ENCODE measurements at places on chromosomes 5 and 9.

- DNase-seq: no peak
Measured at GRCh38 chr5:14551211-14551610, 30.4 kb upstream of the OTULINL start.

DNA sequence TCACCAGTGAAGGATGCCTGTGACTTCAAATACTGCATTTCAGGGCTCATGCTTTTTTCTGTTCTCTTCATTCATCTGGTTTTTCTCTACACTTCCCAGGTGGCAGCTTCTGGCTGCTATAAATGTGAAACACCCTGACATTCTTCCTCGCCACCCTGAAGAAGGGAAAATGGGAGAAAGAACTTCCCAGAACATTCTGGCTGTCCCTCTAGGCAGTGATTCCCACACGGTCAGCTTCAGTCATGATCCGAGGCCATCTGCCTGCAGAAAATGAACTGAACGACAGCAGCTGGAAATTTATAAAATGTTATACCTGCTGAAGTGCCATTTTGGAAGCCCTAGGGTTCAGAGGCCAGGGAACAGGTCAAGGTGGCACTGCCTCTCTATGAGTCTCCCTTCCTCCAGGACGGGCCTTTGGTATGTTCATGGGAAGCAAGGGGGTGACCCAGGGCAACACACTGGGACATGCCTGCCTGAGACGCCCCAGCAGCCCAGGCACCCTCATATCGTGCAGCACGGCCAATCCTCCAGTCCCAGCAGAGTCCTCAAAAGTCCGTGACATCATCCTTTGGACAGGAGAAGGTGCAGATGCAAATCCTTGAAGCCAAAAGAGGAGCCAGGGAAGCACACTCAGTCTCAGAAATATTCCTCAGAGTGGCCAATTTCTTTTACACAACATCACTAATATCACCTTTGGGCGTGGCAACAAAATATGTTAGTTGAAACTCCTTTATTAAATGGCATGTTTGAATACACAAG lies 107.1 kb downstream of the SEMA5A start:
- no peak for DNase-seq

- DNase-seq: peak; percentile 42
Measured at GRCh38 chr9:14346811-14347405, 33.0 kb upstream of the NFIB start.

DNA sequence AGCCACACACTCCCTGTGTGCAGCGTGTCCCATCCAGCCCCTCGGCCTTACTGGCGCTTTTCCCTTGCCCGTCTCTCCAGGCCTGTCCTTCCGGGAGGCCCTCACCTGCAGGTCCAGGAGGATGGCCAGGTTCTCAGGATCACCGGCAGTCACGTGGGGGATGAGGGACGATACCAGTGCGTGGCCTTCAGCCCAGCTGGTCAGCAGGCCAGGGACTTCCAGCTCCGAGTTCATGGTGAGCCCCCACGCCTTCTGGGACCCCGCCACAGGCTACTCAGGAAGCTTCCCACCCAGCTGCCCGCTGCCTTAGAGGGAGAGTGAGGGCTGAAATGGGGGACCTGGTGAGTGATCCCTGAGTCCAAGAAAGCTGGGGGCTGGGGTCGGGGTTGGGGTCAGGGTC lies 85.8 kb downstream of the HMCN2 start:
- DNase-seq: no peak

- no peak for DNase-seq
Measured at GRCh38 chr9:33785914-33786313, 9.4 kb upstream of the PRSS3 start.

GRCh38 chr9:73270967-73271721 lies 119.5 kb downstream of the ANXA1 start:
- no peak for DNase-seq

GRCh38 chr5:133610489-133611356 lies 1.6 kb downstream of the FSTL4 start:
- peak; percentile 86 for DNase-seq

- DNase-seq: peak; percentile 95
Measured at GRCh38 chr5:17216176-17216973, 1.1 kb upstream of the BASP1 start.

DNA sequence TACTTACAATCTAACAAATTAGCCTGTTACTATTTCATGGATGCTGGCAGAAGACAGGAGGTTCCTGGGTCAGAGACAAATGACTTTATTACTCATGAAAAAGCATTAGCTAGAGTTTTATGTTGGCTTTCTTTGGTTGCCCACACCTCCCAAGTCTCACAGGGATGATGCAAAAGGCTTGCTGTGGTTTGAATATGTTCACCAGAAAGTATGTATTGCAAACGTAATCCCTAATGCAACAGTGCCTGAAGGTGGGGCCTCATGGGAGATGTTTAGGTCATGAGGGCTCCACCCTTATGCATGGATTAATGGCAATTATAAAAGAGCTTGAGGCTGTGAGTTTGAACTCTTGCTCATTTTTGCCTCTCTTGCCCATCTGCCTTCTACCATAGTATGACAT lies 28.5 kb downstream of the DPYSL3 start:
- no peak for DNase-seq

DNA sequence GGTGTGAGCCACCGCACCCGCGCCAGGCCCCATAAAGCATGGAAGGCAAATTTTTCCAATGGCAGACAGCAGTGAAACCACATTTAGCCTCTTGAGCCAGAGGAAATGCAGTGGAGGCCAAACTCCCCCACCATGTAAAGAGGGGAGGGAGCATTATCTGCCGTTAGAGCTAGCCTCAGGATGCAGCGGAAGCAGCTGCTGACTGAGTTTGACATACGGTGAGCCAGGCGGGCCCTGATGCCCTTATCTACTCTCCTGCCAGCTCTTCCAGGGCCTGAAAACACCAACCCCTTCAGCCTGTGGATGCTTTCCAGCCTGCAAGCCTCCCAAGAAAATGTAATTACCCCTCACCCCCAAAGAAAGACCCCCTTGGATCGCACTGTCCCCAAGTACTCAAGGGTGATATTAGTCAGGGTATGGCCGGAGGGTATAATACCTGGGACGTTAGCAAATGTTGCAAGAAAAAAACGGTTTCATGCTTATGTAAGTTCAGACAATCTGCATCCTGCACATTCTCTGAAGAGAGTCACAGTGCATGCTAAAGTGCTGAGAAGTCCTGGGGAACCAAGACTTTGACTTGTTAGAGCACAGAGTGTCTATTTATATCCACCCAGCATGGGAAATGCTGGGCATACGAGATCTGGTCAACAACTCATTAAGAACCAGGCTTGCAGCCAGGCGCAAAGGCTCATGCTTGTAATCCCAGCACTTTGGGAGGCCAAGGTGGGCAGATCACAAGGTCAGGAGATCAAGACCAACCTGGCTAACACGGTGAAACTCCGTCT lies 11.3 kb upstream of the GGTA1 start:
- no peak for DNase-seq

DNA sequence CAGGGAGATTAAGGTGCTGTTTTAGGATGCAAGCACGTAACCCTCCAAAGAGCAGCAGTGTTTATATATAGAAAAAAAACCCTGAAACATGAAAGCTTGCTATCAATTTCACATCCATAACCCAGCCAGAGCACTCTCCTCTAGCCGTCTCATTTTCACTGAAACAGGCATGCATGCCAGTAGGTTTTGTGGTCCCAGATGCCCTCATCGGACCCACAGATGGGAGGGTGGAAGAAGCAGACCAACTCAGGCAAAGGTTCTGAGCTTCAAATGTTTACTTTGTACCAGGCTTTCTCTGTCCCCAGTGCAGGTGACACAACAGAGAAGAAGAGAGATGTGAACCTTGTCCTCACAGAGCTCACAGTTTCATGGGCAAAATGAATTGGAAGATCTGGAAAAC lies 127.4 kb upstream of the ATP10B start:
- DNase-seq: no peak

- no peak for DNase-seq
Measured at GRCh38 chr5:14608169-14608568, 26.6 kb downstream of the OTULINL start.

DNA sequence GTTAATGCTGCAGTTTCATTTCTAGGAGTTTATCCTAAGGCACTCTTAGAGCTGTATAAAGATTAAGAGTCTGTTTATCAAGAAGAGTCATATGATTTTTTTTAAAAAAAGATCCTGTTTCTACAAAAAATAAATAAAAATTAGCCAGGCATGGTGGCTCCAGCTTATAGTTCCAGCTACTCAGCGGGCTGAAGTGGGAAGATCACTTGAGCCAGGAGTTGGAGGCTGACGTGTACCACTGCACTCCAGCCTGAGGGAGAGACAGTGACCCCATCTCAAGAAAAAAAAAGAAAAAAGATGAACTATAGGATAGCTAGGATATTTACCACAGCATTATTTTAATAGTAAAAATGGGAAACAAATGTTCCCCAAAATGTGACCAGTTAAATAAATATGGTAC lies 3.3 kb upstream of the UBE2D2 start:
- DNase-seq: no peak

DNA sequence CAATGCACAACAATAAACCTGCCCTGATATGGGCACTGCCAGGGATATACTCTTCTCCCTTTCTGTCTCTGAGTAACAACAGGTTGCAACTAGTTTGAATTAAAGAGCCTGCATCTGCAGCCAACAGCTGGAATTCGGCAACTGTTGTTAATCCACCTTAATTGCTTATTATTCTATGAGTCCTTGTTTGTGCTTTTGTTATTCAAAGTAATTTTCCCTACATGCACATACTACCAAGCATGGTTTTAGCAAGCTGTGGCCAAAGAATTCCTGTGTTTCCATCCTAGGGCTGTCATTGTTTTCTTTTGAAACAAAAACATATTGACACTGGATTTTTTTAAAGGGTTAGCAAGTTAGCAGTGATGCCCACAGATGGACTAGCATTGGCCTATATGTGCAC lies 171.5 kb downstream of the EFNA5 start:
- no peak for DNase-seq

DNA sequence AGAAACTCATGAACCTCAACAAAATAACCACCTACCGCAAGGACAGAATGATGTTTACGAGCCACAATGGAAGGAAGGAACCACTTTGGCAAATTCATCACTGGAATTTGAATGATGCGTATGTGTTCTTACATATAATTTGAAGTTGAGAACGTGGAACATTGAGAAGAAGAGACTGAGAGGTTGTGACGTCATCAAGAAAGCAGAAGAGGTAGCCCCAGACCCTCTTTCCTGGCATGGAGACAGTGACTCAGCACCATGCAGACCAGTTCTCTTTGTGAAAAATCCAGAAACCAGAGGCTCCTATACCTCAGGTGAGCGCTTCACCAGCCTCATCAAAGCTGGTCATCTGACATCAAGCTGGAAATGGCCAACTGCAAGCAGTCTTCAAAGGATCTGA lies 124.5 kb downstream of the PDZD2 start:
- no peak for DNase-seq

GRCh38 chr5:38843665-38844064 lies 2.1 kb upstream of the OSMR start:
- DNase-seq: no peak

GRCh38 chr9:91371894-91372293 lies 10.2 kb upstream of the AUH start:
- no peak for DNase-seq

DNA sequence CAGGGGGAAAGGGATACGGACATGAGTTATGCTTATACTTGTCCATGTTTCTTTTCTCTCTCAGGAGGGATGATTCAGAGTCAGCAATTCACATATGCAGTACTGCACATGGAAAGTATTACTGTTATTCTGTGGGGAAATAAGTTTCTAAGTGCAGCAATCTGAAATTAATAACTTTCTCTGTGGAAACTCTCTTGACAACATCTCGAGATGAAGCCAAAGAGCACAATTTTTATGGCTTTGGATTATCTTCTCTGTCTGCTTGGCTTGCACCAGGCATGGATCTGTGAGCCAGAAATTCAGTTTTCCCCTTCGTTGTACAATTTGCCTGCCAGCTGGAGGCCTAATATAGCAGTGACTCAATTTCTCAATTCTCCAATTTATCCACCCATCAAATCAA lies 2.5 kb upstream of the NDFIP1 start:
- DNase-seq: no peak

- no peak for DNase-seq
Measured at GRCh38 chr5:55416306-55416705, 108.5 kb downstream of the MTREX start.

- no peak for DNase-seq
Measured at GRCh38 chr5:16540421-16540820, 74.8 kb upstream of the ZNF622 start.

GRCh38 chr5:33105521-33105941 lies 335.2 kb upstream of the TARS1 start:
- DNase-seq: no peak

DNA sequence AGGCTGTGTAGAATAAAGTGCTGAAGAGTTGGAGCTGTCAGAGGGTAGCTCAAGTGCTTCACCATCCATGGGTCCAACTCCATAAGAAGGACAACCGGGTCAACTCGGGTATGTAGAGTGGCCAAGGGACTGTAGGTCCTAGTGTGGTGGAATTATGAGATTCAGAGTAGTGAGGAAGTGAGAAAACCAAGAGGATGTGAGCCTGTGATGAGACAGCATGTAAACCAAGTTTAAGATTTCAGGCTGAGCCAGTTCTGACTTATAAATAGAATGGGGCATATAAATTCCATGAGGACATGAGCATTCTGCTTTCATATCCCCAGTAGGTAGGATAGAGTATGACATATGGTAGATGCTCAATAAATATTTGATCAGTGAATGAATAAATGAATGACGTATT lies 96.3 kb downstream of the CFAP95 start:
- DNase-seq: no peak

- peak; percentile 14 for DNase-seq
Measured at GRCh38 chr5:157925786-157926671, 67.1 kb upstream of the CLINT1 start.

- DNase-seq: no peak
Measured at GRCh38 chr9:111004936-111005335, 33.3 kb downstream of the LPAR1 start.

- DNase-seq: no peak
Measured at GRCh38 chr9:110895147-110895905, 142.9 kb downstream of the LPAR1 start.

GRCh38 chr5:52776116-52776515 lies 11.6 kb upstream of the ITGA1 start:
- no peak for DNase-seq

DNA sequence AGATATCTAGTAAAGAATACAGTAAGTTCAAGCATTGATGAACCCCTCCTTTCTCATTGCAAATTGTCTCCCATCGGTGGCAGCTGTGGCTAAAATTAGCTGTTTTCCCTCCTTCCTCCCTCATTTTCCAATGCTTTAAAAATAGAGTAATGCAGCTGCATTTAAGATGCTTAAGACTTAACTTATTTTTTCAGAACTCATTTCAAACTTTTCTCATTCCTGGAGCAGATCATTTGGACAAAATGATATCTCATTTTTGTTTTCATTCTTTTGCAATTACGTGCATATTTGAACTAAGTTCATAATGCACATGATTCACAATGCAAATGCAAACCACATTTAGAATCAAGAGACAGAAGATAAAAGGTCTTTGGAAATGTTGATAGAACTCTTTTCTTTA lies 14.6 kb downstream of the HSPB3 start:
- DNase-seq: no peak

GRCh38 chr5:159208514-159209437 lies 577 bp downstream of the RNF145 start:
- peak; percentile 72 for DNase-seq

DNA sequence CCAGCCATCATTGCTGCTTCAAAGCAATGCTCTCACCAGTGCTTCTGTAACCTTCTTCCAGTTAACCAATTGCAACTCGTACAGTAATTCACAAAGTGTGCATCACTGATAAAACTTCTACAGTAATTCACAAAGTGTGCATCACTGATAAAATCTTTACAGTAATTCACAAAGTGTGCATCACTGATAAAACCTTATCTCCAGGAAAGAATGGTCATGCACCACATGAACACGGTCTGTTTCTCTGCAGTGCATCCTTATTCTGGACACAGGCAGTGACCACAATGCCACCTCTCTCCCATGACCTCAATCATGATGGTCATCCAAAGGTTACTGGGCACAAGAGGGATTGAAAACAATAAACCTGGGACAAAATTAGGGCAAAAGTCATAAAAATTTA lies 153.6 kb downstream of the TSSK1B start:
- no peak for DNase-seq
